Kasumi-1 (cell line): ENCODE measurements at places on chromosomes 6 and 20.

DNA sequence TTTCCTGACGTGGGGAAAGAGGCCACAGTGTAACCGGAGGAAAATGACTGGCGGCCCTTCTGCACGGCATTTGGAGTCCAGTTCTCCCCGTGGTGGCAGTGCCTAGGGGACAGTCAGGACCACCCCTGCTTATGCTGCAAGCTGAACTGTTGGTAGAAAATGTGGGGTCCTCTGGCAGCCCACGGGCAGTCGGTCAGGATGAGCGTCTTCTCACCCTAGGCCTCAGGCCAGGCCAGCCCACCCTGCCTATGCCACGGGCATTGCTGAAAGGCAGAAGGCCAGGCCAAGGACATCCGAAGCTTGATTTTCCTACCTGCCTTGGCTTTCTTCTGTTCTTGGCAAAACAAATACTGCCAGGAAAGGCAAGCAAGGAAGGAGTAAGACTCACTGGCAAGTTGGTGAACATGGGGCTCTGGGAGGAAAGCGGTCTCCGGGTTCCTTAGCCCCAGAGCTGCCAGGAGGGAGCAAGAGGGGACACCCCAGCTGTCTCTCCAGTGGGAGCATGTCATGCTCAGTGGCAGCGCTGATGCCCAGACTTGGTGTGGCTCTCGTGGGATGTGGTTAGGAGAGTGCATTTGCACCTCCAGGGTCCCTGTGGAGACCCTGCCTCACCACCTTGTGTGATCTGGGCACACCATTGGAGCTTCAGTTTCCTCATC lies 311.6 kb downstream of the QKI start:
- no peak for DNase-seq

DNA sequence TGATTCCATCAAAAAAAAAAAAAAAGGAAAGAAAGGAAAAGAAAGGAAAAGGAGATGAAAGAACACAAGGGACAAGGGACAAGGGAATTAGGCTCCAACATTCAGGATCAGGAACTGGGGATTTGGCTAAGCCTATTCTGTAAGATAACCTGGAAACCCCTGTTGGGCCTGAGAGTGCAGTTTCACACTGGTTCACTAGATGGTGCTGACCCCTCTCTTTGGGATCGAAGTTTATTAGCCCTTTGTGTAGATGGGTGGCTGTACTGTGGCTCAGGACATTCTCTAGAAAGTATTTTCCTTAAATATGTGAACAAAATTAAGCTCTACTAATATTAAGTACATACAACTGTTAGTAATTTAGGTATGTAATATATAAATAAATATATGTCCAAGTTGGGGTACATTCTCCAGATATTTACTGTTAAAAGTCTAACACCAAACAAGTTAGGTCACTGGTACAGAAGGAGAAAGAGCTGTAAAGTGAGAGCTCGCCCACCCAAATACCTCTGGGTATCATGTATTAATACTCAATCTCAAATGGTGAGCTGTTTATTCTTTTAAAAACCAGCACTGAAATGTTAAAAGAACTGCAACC lies 6.3 kb downstream of the OR2A4 start:
- peak; percentile 79 for DNase-seq

GRCh38 chr6:32968867-32969684 lies 682 bp downstream of the BRD2 start:
- DNase-seq: peak; percentile 85

DNA sequence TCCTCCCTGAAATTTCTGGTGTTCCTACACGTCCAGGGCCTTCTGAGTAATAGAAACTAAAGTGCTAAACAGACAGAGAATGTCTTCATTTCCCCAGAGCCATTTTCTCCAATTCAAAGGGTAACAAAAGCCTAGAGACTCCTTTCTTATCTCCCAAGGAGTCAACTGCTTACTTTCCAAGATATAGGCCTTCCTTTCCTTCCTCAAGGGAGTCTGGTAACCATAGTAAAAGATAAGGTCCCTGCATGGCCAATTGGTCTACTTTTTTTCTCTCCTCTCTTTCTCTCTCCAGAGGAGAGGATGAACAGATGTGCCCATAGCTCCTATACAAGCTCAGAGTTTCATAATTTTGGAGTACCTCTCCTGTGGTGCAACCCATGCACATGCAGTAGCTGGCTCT lies 185.7 kb downstream of the ASCC3 start:
- no peak for DNase-seq

DNA sequence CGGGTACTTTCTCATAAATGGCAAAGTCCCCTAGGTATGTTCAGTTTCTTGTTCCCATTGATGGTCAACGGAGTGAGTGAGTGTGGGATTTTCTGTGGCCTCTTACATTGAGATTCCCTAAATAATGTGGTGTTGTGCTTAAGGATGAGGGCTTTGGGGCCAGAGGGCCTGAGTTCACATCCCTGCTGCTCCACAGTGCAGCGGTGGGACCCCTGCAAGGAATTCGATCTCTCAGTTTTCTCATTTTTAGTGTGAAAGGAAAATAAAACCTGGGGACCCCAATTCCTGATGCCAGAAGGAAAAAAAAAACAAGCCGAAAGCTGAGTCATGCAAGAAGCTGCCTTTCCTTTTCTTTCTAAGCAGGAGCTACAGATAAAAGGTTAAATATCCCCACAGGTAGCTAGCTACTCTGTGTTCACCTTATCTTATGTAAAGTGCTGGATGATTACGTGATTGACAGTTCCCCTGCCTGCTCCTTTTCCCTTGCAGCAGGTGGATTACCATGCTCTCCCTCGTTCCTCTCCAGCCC lies 120.2 kb upstream of the CLDN20 start:
- DNase-seq: no peak

DNA sequence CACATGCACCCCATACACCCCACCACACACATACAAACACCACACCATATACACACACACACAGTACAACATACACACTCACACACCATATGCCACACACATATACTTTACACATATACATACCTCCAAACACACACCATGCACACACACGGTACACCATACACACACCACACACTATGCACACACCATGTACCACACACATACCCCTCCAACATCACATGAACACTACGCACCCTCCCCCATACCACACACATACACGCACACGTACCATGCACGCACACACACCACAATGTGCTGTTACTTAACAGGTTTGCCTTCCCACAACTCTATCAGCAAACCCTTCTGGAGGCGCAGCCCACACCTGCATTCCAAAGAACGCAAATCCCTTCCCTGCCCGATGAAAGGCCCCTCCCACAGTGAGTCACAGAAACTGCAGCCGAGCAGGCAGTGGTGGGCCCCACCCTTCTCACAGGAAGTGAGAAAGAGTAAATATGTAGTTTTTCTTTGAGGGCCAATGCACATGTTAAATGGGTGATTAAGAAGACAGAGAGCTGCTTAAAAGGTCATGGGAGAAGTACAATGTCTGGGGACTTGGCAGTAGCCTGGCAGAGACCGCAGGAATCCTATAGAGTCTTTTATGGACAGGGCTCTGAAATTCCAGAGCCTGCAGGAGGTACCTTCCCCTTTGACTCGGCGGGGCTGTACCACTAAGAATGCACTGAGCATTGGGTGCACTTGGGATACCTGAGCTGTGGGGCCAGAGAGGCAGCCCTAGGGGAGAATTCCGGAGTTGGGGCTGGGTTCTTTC lies 34.1 kb upstream of the EZR start:
- no peak for DNase-seq

- no peak for DNase-seq
These were observed 144.0 kb upstream of the AGPAT4 start for GRCh38 chr6:161417717-161418462.

GRCh38 chr6:63805808-63806572 lies 170.4 kb downstream of the PHF3 start:
- DNase-seq: peak; percentile 66
